ENCODE measurements at places on chromosomes 4 and X. TPM values are rescaled to one million over a fixed set of nuclear protein-coding genes. Genes with fewer than 3 reads are reported as not detected.

The ANKRD50 gene
- 91.9 TPM for total RNA-seq

The CXCL1 gene
- total RNA-seq, result 53.3 TPM

DNA sequence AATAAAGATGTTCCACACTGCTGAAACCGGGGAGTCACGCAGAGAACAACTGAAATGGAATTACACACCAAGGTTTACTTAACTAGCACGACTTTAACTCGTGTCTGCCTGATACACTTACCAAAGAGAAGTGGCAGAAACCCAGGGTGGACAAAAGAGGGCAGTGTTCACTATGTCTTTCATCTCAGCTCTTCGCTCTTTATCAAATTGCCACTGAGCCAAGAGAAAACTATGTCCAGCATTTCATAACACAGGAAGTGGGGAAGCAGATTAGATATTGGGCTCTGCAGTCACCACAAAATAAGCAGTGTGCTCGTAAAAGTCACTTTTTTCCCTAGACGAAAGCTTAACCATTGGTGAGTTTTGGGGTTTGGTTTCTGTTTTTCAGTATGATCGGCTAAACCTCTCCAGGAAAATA, 155.7 kb downstream of the CHIC2 start:
- peak; percentile 63 for DNase-seq

The BMX gene
- total RNA-seq, result 209 TPM

Data from pulmonary artery endothelial cell (primary cell).